ENCODE measurements at places on chromosomes 2 and 18.

- no peak overlapping the region for H3K27ac ChIP-seq
- peaks cover 3% of the 10 kb centered on the region for H3K27me3 ChIP-seq
- H3K36me3 ChIP-seq = no peaks in the 10 kb centered on the region
- no peak for DNase-seq
- no peak overlapping the region for H3K4me3 ChIP-seq
These were observed 68.2 kb upstream of the CXCR4 start for GRCh38 chr2:136185981-136186776.

- no peak overlapping the region for H3K27ac ChIP-seq
- DNase-seq = no peak
- no peak overlapping the region for H3K4me3 ChIP-seq
- H3K4me1 ChIP-seq = peaks cover 8% of the 10 kb centered on the region
These were observed 224.5 kb upstream of the MGAT5 start for GRCh38 chr2:134029418-134029817.

DNA sequence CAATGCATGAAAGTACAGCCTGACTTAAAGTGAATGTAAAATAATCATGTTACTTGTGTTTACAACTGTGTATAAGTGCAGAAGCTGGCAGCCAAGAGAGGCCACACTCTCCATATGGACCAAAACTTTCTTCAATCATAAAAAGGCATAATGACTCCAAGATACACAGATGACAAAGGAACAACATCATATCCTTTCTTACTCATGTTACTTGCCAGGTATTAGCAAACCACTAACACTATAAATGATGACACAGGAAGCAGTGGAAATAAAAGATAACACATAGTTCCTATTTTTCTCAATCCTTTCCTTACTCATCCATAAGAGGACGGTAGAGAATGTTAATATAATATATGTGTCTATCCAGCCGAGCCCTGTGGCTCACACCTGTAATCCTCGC, 400.0 kb upstream of the CDH2 start:
- H3K4me3 ChIP-seq = no peak overlapping the region
- H3K4me1 ChIP-seq = peaks cover 10% of the 10 kb centered on the region
- H3K27me3 ChIP-seq = no peaks in the 10 kb centered on the region

DNA sequence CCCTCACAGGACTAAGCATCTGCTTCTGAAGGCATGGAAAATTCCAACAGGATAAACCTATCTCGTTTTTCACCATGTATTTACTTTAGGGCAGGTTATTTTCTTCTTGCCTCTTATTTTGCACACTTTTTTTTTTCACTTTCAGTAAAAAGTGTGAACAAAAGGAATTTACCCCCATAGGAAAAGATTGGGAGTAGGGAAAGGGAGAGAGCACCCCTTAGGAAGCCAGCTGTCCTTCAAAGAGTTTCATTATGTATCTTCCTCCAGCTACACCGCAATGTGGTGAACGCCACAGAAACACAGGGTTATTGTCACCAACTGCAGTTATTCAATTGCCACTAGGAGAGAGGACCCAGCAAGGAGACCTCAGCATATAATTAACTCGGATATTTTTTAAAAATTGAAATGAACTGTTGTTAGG, 286.2 kb upstream of the VRK2 start:
- peak overlapping the region; percentile 61 for H3K4me3 ChIP-seq
- H3K27ac ChIP-seq = peak overlapping the region; percentile 85
- no peak for DNase-seq
- H3K36me3 ChIP-seq = no peaks in the 10 kb centered on the region
- H3K4me1 ChIP-seq = peaks cover 31% of the 10 kb centered on the region

GRCh38 chr2:48845684-48846083, 90.2 kb upstream of the LHCGR start:
- no peak overlapping the region for H3K4me3 ChIP-seq
- no peaks in the 10 kb centered on the region for H3K27me3 ChIP-seq
- no peak overlapping the region for H3K27ac ChIP-seq

DNA sequence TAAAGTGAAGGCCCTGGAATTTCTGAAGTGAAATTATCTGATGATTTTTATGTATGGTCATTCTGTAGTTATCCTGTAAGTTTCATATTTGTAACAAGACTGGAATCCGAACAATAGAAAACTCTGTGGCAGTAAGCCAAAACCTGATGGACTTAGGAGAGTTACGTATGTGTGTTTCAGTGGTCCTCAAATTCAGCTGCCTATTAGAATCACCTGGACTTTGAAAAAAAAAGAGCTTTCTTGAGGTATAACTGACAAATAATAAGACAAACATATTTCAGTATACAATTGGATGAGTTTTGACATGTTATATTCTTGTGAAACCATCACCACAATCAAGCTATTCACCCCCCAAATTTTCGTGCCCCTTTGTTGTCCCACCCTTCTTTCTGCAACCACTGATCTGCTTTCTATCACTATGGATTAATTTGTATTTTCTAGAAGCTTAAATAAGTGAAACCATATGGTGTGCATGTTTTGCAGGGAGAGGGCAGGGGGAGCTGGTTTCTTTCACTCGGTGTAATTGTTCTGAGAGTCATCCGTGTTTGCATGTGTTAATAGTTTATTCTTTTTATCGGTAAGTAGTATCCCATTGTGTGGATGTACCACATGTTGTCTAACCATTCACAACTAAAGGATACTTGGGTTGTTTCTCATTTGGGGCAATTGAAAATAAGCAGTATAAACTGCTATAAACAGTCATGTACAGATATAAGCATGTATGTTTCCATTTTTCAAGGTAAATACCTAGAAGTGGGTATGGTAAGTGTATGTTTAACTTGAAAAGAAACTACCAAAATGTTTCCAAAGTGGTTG, 50.2 kb upstream of the EML4 start:
- peak overlapping the region; percentile 35 for H3K27ac ChIP-seq
- H3K36me3 ChIP-seq = no peaks in the 10 kb centered on the region
- H3K4me3 ChIP-seq = no peak overlapping the region
- DNase-seq = no peak
- no peaks in the 10 kb centered on the region for H3K27me3 ChIP-seq

- H3K27me3 ChIP-seq = peaks cover 43% of the 10 kb centered on the region
- H3K4me3 ChIP-seq = no peak overlapping the region
- H3K27ac ChIP-seq = no peak overlapping the region
- H3K36me3 ChIP-seq = no peaks in the 10 kb centered on the region
- no peak for DNase-seq
These were observed 53.8 kb downstream of the MARCHF4 start for GRCh38 chr2:216318521-216318874.

DNA sequence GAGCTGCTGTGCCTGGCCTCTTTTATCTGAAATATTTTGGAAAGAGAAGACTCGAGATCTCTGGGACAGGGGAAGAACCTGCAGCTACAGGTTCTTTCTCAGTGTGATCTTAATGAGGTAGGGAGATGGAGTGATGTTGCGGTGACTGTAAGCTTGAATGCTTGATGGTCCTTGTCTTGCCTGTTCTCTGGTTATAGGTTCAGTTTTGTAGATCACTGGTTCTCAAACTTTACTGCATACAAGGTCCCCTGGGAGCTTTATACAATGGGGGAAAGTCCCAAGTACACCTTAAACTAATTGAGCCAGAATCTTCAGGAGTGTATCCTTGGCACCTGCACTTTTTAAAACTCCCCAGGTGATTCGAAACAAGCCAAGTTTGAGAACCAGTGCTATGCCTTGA, 136.7 kb upstream of the CXCR4 start:
- H3K27me3 ChIP-seq = peaks cover 6% of the 10 kb centered on the region
- no peak overlapping the region for H3K4me3 ChIP-seq
- H3K36me3 ChIP-seq = no peaks in the 10 kb centered on the region
- no peak for DNase-seq
- peaks cover 5% of the 10 kb centered on the region for H3K4me1 ChIP-seq
- no peak overlapping the region for H3K27ac ChIP-seq

GRCh38 chr2:241103176-241103595, 1.1 kb upstream of the MTERF4 start:
- H3K27ac ChIP-seq = peak overlapping the region; percentile 98
- H3K36me3 ChIP-seq = peaks cover 7% of the 10 kb centered on the region
- no peak for DNase-seq
- H3K4me1 ChIP-seq = peaks cover 10% of the 10 kb centered on the region

GRCh38 chr2:225494100-225494459, 94.6 kb downstream of the NYAP2 start:
- H3K4me1 ChIP-seq = peaks cover 6% of the 10 kb centered on the region
- DNase-seq = no peak
- no peak overlapping the region for H3K4me3 ChIP-seq
- H3K27me3 ChIP-seq = peaks cover 4% of the 10 kb centered on the region
- H3K27ac ChIP-seq = no peak overlapping the region

DNA sequence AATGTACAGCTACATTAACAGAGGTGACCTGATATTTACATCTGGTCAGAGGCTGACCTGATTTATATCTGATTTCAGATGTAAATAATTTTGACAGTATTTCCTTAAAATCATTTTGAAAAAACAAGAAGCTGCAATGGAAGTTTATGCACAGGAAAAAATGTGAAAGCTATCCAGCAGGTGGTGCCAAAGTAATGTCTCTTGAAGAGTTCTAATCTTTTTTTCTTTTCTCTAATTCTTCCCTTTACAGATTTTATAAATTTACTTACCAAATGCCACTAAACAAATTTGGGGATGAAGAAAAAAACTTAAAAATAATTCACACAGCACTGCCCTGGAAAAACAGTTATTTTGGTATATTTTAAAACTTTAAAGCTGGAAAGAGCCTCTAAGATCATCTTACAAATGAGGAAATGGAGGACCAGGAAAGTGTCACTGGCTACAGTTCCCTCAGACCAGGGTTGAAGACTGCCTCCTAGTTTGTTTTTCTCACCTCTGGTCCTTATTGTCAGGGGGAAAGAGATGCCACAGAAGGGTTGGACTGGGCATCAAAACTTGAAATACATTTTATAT, 16.4 kb upstream of the FBLN7 start:
- H3K4me3 ChIP-seq = no peak overlapping the region

DNA sequence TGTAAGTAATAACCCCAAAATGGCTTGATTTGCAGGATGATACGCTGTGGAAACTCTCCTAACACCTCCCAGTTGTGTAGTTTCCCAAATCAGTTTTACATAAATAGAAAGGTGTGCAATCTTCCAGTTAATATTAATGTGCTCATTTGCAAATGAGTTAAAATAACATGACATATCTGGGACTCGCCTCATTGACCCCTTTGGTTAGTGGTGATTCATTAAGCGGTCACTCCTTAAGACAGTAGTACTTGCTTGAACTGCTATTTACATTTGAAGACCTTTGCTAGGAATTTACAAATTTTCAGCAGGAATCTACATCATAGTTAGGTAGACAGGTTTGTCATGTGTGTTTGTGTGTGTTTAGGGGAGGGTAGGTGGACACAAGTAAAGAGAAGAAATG, 1367.7 kb upstream of the CELF4 start:
- no peak for DNase-seq
- H3K4me1 ChIP-seq = no peaks in the 10 kb centered on the region
- no peaks in the 10 kb centered on the region for H3K27me3 ChIP-seq
- H3K4me3 ChIP-seq = no peak overlapping the region

- H3K27ac ChIP-seq = no peak overlapping the region
- H3K27me3 ChIP-seq = peaks cover 1% of the 10 kb centered on the region
- DNase-seq = peak; percentile 55
These were observed 15.8 kb upstream of the SELENOI start for GRCh38 chr2:26330114-26330549.
